Stimulated activated CD8-positive, alpha-beta memory T cell treated with anti-CD3 and anti-CD28 coated beads, Interleukin-4, amount 100 ng/mL, for 48 hours (primary cell): ENCODE measurements at places on chromosomes 3 and 15.

DNA sequence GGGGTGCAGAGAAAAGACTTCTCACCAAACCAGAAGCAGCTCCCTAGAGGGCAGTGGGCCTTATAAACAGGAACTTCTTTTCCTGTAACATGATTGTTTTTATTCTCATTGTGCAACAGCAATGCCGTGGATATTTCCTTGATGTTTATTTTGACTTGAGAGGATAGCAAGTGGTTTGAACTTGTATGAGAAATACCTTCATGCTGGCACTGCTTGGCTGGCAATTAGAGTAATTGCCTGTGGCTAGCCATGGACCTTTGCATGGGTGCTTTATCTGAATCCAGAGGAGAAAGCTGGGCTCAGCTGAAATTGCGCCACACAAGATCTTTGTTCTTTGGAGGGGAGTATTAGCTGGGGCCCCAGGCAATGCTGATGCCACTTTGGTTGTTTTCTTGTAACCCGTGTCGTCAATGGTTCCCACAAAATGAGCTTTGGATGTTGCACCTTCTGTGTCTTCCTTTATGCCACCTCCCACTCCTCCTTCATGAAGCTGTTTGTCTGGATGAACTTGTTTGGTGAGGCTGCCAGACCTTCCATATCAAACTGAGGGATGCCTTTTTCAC, 37.9 kb downstream of the CMTM8 start:
- DNase-seq: no peak

- DNase-seq: no peak
Measured at GRCh38 chr15:90132437-90132836, 30.2 kb upstream of the IDH2 start.

GRCh38 chr15:33298631-33299030, 12.1 kb upstream of the RYR3 start:
- no peak for DNase-seq

- peak; percentile 40 for DNase-seq
Measured at GRCh38 chr3:23806534-23807423, 1.0 kb downstream of the UBE2E1 start.

GRCh38 chr15:78242128-78242527, 7.8 kb upstream of the ACSBG1 start:
- DNase-seq: peak; percentile 53

- no peak for DNase-seq
Measured at GRCh38 chr15:25181293-25182097, 226.7 kb downstream of the SNRPN start.

GRCh38 chr15:61299075-61299763, 70.1 kb upstream of the RORA start:
- no peak for DNase-seq

DNA sequence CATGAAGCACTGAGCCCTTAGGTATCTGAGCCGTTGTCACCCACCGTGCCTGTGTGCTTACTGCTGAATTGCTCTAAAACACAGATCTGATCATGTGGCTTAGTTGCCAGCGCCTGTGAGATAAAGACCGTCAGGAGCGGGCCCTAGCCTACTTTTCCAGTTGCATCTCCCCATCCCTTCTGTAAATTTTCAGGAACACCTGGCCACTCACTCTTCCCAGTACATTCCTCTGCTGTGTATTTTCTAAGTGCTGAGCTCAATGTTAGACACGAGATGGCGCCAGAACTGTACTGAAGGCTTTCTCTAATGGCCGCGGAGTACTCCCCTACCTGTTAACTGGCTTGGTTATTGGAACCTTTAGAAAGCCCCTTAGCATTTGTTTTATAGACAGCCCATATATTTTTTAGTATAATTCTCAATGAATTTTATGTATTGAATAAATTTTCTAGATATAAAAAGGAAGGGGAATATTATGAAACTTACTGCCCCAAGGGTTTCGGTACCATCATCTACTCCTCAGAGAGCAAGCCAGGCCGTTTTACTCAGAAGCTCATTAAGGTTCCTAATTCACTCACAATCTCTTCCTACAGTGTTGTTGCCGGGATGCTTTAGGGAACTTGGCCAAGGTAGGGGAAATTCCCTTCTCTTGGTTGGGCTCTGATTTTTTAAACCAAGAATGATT, 16.7 kb upstream of the WNT7A start:
- peak; percentile 63 for DNase-seq

GRCh38 chr3:182045736-182046135, 334.0 kb downstream of the SOX2 start:
- DNase-seq: no peak

DNA sequence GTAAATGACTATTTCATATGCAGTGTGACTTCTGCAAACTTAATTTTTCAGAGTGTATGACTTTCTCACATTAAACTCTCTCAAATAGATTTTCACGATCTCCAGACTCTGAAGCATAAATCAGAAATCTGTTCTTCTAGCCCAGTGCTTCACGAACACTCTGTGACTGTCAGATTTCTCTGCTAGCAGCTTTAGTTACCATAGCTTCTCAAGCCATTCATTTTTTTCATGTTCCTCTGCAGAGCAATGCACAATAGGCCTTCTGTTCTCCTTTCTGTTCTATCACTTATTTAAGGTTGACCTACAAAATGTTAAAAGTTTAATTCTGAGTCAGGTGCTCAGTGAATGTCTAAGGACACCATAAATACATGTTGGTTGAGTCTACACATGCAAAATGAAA, 1102.2 kb downstream of the TUSC7 start:
- no peak for DNase-seq

GRCh38 chr15:66834881-66835878, 133.1 kb downstream of the SMAD6 start:
- no peak for DNase-seq

DNA sequence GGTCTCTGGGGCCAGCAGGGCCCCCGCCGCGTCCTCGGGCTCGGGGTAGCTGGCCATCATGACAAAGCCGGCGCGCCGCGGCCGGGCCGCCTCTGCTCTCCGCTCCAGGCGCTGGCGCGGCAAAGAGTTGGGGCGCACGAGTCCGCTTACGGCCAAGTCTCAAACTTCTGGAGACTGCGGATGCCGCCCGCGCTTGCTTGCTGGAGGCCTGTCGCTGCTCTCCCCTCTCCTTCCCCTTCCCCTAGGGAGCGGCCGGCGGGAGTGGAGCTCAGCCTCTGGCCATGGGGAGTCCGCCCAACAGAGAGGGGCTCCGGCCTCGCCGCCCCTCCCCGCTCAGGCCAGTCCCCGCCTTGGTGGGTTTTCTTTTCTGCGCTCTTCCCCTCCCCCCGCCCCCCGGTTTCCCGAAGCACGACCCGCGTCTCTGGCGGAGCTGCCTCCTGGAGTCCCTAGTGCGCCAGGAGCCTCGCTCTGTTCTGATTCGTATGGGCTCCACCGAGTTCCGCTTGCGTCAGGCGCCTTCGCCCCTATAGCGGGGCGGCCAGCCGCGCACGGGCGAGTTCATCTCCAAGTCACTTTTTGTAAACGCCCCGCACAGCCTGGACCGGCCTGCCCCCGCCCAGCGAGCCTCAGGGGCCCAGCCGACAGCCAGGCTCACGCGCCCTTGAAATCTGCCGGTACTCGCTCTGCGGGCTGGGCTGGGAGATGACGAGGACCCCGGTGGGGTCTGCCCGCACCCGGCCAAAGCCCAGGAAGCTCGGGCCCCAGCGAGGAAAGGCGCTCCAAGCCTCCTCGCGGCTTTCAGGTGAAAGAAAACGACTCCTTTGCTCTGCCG, at the start of the genes FOXL2 and FOXL2NB:
TSS of gene FOXL2 (minus strand) at position 475 of the 832 bp plus-strand sequence. CDS start at position 60, 415 bp downstream.
TSS of gene FOXL2NB (plus strand) at position 555 of the 832 bp plus-strand sequence. CDS start at position 703, 148 bp downstream.
- peak; percentile 54 for DNase-seq

GRCh38 chr15:66698318-66698961, 3.6 kb upstream of the SMAD6 start:
- DNase-seq: peak; percentile 46

DNA sequence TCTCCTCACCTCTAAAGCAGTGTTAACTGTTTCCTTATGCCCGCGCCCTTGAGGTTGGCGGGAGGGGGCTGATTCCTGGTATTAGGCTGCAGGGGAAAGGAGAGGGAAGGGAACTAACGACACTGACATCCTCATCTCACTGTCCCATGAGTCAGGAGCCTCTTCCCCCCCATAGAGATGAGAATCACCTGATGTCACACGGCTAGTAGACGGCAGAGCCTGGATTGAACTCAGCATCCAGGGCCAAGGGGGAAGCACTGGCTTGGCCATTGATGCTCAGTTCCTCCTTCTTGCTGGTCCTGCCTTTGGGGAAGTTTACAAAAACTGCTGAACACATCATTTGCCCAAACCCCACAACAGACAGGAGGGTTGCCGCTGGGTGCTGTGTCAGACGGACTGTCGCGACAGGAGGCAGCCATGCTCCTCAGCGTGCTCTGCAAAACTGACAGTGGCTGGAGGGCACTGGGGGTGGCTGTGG, 38.5 kb downstream of the IDH2 start:
- DNase-seq: no peak

DNA sequence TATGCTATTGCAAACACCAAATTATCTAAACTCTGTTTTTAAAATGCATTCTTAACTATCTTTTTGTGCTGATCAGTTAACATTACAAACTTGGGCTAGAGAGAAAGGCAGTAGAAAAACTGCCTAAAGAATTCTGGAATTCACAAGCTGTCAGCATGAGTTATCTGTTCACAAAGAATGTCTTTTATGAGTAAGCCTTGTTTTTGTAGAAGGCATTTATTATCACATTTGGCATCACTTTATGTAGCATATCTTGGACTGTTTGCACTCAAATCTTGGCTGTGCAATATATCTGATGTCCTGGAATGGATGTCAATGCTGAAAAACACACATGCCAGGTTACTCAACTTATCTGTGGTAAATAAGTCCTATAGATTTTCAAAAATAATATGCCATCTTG, 15.5 kb upstream of the BCHE start:
- no peak for DNase-seq

- no peak for DNase-seq
Measured at GRCh38 chr15:93088981-93089726, at the start of gene RGMA. Gene RGMA (minus strand): TSS chr15:93089211. CDS start chr15:93088932, 279 bp downstream.

DNA sequence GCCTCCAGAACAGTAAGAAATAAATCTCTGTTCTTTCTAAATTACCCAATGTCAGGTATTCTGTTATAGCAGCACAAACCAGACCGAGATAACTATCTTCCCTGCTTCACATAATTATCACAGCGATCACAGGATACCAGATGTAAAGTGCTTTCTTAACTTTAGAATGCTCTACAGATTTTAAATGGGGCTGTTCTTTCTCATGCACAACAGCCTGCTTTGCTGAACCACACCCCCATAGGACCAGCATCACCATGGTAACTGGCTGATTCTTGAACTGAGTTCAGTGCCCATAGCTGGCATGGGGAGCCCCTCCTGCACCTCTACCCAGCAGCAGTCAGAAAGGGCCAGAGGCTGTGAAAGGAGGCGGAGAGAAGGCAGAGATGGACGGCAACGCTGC, 7.8 kb downstream of the CD80 start:
- no peak for DNase-seq

- peak; percentile 80 for DNase-seq
Measured at GRCh38 chr15:74835312-74835823, 7.6 kb downstream of the ULK3 start.
